Psoas muscle (tissue), 8 donors: ENCODE measurements at places on chromosomes 3 and 15. TPM values are rescaled to one million over a fixed set of nuclear protein-coding genes. Genes with fewer than 3 reads are reported as not detected.

DNA sequence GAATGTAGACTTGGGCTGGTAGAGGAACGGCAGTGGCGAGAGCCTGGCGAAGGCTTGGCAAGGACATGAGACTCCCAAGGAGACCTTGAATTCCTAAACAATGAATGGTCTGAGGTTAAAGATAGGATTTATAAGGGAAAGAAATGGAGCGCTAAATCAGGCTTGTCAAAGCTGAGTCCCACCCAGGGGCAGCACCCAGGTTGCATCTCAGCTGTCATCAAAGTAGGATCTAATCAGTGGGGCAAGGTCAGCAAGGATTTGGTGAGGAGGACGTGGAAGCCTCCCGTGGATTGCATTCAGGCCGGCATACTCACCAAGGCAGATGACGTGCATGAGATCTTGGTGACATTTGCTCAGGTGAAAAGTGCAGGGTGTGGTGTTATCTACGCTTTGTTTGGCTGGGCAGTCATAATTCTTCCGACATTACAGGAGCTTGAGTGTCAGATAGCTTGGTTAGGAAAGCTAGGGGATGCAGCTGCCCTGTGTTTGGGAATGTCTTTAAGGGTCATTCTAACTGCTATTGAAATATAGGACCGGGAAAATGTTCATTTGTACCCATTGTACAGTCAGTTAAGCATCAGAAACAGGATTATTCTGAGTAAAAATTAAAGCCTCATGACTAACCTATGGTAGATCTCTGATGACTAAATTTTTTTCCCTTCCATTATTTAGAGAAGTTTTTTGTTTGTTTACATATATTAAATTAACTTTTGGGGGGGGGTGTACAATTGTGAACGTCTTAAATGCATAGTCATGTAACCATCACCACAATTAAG, 99.4 kb upstream of the TSC22D2 start:
- H3K27me3 ChIP-seq = peaks cover 4% of the 10 kb centered on the region
- no peak overlapping the region for H3K27ac ChIP-seq
- no peak overlapping the region for H3K4me3 ChIP-seq
- no peak for DNase-seq
- H3K4me1 ChIP-seq = no peaks in the 10 kb centered on the region

GRCh38 chr3:66629982-66630368, 129.2 kb upstream of the LRIG1 start:
- no peaks in the 10 kb centered on the region for H3K4me1 ChIP-seq
- no peak overlapping the region for H3K27ac ChIP-seq
- no peak overlapping the region for H3K4me3 ChIP-seq
- no peaks in the 10 kb centered on the region for H3K36me3 ChIP-seq
- no peak for DNase-seq

ARGFX gene
- total RNA-seq = not detected

SYNPR gene
- total RNA-seq = not detected
